NCI-H460 (cell line): ENCODE measurements at places on chromosomes 12 and 14. TPM values are rescaled to one million over a fixed set of nuclear protein-coding genes. Genes with fewer than 3 reads are reported as not detected.

GRCh38 chr12:57632958-57633840, at the start of gene B4GALNT1:
Gene B4GALNT1 (minus strand): TSS chr12:57633201. CDS start chr12:57632132, 1,069 bp downstream.
- peak; percentile 61 for DNase-seq

DNA sequence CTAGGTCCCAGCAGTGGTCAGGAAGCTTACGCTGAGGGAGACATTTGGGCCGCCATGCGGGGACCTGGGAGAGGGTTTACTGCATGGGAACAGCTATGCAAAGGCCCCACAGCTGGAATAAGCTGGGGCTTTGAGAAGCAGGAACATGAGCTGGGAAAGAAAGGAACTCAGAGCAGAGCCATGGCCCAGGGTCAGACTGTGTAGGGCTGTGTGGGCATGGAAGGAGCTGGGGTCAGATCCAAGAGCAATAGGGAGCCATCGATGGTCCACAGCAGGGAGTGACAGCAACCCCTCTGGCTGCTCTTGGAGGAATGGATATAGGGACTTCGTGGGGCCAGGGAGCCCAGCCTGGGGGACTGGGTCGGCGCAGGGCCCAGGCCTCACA, 151.6 kb downstream of the ADGRD1 start:
- no peak for DNase-seq

- DNase-seq, result no peak
These were observed 35.0 kb downstream of the ERH start for GRCh38 chr14:69363055-69363454.

The PSEN1 gene
- 34.1 and 48.2 TPM in 2 replicates for total RNA-seq

The HNF1A gene
- not detected in 2 replicates for total RNA-seq

The PTPRB gene
- total RNA-seq, result 0.81 and 1.0 TPM in 2 replicates

The COCH gene
- 27.8 and 28.2 TPM in 2 replicates for total RNA-seq
